ENCODE measurements at places on chromosomes 2 and 18. TPM values are rescaled to one million over a fixed set of nuclear protein-coding genes. Genes with fewer than 3 reads are reported as not detected.

DNA sequence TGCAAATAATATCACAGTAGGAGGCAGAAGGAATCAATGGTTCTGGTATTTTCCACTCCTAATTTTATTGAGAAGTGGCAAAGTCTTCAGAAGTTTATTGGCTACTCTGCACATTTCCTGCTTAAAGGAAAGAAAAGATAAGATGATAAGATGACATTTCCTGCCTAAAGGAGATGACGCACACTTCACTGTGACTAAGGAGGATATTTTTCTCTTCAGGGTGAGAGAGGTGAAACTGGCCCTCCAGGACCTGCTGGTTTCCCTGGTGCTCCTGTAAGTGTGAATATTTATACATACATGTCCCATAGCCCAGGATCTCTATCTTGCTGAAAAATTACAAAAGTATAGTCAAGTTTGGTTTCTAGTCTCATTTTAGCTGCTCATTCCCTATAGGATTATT, 27.9 kb downstream of the COL3A1 start:
- DNase-seq = no peak

- DNase-seq = no peak
These were observed 32.5 kb downstream of the CPO start for GRCh38 chr2:206971805-206972204.

TSPYL6 gene
- not detected for total RNA-seq

DCDC2C gene
- total RNA-seq = not detected

- DNase-seq = no peak
These were observed 6.4 kb upstream of the RBM44 start for GRCh38 chr2:237791977-237792727.
